ENCODE measurements at places on chromosomes 3 and 15.

DNA sequence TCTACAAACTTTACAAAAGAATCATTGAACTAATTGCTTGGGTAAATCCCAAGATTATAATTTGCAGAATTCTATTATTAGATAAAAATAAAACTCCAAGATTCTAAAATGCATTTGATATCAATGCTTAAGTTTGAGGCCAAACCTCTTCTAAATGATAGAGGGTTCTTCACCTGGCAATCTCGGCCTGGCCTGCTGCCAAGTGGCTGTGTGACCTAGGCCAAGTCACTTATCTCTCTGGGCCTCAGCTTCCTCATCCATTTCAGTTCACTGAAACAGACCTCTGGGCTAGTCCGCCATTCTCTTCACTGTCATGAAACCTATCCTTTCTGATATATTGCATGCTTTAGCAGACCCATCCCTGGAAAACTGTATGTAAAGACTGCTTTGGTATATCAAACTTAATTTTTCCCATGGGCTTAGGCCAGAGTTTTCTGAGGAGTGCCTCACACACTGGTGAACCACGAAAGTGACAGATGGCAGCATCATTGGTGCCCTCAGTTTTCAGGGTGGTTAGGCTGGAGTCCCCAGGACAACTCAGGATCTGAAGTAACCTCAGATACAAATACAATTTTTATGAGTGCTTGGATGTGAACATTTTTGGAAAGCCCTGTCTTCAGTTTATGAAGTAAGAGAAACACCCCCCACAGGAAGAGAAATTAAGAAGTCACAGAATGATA lies 21.8 kb downstream of the NUDT16 start:
- DNase-seq, result no peak

GRCh38 chr15:62046078-62046743 lies 14.0 kb downstream of the VPS13C start:
- DNase-seq, result no peak

DNA sequence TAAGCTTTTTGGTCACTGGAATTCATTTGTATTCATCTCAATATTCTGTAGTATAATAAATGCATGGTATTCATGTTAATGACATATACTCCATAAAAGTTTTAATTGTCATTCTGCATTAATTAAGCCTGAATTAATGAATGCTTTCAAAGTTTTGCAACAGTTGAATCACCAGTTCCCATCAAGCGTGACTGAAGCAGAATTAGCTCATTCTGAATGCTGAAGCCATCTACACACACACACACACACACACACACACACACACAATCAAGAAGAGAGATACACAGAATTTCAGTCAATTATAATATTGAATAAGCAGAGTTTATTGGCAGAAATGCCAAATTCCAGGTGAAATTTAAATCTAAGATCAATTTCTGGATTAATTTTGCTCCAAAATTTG lies 252.1 kb upstream of the KCNMB2 start:
- no peak for DNase-seq

- peak; percentile 71 for DNase-seq
These were observed 122.0 kb upstream of the MELTF start for GRCh38 chr3:197151580-197151979.

DNA sequence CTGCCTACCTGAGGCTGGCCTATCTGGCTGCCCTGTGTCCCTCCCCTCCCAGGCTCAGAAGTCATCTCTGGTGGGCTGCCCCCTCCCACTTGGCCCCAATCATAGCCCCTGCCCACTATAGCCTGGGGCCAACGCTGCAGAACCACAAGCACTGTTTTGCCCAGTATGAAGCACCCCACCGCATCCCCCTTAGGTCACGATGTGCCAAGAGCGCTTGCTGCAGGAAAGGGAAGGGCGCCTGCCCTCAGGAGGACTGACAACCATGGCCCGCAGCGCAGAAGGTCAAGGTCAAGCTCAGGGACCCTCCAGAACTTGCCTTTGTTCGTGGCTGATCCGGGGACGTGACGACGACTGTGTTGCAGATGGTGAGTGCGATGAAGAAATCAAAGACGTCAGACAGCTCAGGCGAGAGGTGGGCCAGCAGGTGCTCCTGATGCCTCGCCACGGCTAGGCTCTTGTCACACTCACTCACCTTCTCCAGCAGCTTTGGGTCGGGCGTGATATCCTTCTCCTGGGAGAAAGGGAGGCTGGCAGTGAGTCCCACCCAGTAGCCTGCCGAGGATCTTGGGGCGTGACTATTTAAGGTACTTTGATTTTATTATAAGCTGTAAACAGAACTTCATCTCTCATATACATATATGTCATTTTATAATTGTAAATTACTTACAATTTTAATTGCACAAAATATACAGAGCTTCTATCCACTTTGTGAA lies 146.6 kb downstream of the ATP10A start:
- no peak for DNase-seq

DNA sequence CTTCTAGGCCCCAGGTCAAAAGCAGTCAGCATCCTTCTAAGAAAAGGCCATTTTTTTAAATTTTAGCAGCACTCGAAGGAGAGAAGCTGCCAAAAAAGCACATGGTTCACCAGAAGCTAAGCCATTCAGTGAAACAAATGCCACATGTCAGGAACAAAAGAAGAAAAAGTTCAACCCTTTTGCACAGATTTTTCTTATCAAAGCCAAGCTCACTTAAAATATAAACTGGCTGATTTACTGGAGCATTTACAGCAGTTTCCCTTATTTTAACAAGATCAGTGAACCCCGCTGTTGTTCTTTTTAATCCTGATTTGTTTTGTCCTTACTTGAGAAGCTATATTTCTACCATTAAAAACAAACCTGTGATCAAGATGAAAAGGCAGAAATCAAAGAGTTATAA lies 46.5 kb upstream of the SYNPR start:
- no peak for DNase-seq

DNA sequence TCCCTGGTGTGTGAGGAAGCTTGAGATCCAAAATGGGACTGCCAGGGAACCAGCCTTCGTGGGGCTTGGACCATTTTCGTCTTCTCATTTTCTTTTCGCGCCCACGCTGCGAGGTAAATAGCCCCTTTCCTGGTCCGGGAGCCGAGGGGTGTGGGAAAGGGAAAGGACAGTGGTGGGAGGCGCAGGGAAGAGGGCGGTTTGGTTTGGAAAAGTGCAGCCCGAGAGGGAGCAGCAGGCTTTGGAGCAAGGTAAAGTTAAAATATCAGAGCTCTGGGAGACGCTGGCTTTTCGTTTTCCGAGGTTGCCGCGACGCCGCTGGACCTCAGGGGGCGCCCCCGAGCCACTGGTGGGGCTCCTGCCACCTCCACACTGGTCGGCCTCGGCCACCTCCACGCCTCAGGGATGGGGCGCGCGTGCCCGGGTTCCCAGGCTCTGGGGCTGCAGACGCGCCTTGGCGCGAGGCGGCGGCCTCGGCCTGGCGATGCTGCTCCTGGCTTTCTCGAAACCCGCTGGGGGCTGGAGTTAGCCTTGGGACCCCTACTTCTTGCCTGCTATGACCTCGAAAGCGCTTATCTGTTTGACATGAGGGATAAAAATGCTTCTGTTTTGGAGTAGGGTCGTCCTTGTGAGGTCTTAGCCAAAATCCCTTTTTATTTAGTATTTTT lies 3.2 kb downstream of the PTPRG start:
- no peak for DNase-seq

- DNase-seq, result no peak
These were observed 188.9 kb downstream of the MEIS2 start for GRCh38 chr15:36911322-36911944.

GRCh38 chr3:141275973-141276372 lies 44.3 kb downstream of the PXYLP1 start:
- DNase-seq, result no peak

GRCh38 chr15:72375501-72375845 lies 341 bp downstream of the HEXA start:
- peak; percentile 66 for DNase-seq

GRCh38 chr3:12138044-12138443 lies 20.7 kb downstream of the TIMP4 start:
- peak; percentile 52 for DNase-seq

GRCh38 chr3:127192576-127193232 lies at the start of gene PRR23E:
Gene PRR23E, plus strand, starts transcription at chr3:127193131. Its CDS starts 3,555 bp downstream, at chr3:127196686.
- no peak for DNase-seq

DNA sequence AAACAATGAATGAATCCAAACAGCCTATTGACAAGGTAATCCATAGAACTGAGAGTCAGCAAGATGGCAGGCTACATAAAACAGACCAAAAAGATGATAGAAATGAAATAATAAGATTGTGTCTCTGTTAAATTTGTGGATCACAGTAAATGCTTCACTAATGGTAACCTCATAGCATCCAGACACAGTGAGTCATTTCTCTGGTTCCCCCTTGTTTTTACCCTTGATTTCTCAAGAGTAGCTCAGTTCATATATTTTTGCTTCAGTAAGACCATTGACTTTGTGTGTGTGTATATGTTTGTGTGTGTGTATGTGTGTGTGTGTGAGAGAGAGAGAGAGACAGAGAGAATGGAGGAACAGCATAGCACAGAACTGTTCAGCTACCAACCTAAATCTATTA lies 546.9 kb downstream of the RBMS3 start:
- no peak for DNase-seq

- no peak for DNase-seq
These were observed 11.7 kb downstream of the DUOX2 start for GRCh38 chr15:45102226-45102625.

- DNase-seq, result no peak
These were observed 433.3 kb downstream of the FOXP1 start for GRCh38 chr3:71149959-71150954.

GRCh38 chr3:113183748-113184661 lies 27.4 kb upstream of the BOC start:
- no peak for DNase-seq

- DNase-seq, result no peak
These were observed 31.9 kb upstream of the STRIT1 start for GRCh38 chr3:155325263-155325835.

GRCh38 chr3:128714887-128715491 lies 11.0 kb upstream of the RAB7A start:
- peak; percentile 88 for DNase-seq

DNA sequence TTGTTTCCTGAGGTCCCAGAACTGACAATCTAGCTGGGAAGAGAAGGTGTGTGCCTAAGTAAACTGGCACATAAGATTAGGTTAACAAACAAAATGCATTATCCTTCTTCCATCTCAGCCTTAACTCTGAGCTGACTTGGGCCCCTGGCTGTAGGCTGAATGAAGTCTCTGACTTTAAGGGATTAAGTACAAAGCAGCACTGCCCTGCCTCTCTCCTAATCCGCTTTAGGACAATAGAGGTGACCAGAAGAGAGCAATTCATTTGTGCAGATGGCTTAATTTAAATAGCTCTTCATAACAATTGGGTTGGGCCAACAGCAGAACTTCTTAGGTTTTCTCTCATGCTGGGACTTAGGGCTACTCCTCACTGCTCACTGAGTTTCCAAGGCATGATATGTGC lies 181.6 kb upstream of the SOX14 start:
- no peak for DNase-seq

DNA sequence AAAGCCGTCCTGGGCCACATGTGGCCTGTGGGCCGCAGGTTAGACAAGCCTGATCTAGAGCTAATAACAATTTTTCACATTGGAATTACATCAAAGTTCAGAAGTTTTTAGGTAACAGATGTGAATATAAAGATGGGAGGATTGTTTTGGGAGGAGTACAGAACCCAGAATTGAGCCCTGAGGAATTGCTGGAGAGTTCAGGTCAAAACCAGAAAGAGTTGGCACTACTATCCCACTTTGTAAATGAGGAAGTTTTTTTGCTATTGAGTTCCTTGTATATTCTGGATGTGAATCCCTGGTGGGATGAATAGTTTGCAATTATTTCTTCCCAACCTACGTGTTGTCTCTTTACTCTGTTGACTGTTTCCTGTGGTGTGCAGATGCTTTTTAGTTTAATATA lies 109.5 kb upstream of the LIPC start:
- DNase-seq, result no peak

- no peak for DNase-seq
These were observed 1.3 kb downstream of the ACAP2 start for GRCh38 chr3:195441476-195441991.

DNA sequence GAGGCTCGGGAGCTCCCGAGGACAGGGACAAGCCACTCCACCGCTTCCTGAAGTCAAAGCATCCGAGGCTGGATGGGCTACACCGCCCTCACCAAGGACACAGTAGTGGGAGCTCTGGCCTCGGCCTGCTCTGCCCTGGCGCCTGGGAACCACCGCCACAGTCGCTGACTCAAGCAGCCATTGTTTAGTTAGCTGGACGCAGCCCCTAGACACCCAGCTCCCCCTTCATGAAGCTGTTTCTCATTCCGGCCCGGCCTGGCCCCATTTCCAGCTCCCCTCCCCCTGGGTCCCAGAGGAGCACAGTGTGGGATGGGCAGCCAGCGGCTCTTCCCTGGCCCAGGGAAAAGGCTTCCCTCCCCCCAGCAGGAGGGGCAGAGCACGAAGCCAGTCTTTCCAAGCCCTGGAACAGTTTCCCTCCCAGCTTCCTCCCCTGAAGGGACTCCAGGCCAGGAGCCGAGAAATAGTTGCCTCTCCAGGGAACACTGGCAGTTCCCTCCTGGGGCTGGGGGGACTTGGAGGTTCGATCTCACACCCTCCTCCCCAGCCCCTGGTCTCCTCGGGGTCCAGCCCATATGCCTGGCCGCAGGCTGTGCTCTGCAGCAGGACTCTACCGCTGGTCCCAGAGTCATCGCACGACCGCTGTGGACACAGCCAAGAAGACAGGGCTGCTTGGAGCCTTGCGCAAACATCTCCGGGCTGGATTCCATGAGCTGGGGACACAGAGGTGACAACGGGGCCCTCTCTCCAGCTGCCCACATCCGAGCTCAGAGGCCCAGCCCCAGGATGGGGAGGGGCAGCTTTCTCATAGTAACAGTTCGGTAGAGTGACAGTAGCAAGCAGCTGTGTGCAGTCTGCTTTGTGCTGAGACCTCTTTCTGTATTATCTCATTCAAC lies 10.0 kb downstream of the PLXND1 start:
- DNase-seq, result peak; percentile 82

DNA sequence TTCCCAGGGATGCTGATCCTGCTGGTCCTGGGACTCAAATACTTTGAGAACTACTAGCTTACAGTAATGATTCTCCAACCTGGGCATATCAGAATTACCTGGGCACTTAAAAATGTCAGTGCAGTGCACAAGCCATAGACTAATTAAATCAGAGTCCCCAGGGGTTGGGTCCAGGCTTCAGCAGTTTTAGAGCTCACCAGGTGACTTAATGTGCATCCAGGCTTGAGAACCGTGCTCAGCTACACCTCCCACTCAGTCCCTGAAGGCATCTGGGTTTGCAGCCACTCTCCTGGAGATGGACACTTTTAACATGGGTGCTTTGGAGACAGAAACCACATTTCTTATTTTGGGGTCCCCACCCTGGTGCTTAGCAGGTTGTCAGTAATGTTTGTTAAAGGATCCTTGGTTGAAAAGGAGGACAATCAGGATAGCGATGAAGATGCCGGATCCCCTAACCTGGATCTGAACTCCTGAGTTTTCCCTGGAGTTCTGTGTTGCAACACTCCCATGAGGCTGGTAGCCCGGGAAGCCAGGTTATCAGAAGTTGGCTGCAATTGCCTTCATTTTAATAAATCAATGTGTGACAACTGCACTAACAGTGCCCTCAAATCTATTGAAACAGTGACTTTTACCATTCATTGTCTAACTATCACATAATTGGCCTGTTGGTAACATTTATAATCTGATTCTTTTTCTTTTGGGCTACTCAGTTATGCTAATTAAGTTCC lies 48.1 kb downstream of the BFSP2 start:
- no peak for DNase-seq

Measured in inflammatory macrophage (primary cell).